Left ventricle myocardium superior (tissue), 1 donor: ENCODE measurements at places on chromosomes 7 and 10. TPM values are rescaled to one million over a fixed set of nuclear protein-coding genes. Genes with fewer than 3 reads are reported as not detected.

GRCh38 chr10:31322647-31323046, 3.6 kb downstream of the ZEB1 start:
- DNase-seq: no peak

DNA sequence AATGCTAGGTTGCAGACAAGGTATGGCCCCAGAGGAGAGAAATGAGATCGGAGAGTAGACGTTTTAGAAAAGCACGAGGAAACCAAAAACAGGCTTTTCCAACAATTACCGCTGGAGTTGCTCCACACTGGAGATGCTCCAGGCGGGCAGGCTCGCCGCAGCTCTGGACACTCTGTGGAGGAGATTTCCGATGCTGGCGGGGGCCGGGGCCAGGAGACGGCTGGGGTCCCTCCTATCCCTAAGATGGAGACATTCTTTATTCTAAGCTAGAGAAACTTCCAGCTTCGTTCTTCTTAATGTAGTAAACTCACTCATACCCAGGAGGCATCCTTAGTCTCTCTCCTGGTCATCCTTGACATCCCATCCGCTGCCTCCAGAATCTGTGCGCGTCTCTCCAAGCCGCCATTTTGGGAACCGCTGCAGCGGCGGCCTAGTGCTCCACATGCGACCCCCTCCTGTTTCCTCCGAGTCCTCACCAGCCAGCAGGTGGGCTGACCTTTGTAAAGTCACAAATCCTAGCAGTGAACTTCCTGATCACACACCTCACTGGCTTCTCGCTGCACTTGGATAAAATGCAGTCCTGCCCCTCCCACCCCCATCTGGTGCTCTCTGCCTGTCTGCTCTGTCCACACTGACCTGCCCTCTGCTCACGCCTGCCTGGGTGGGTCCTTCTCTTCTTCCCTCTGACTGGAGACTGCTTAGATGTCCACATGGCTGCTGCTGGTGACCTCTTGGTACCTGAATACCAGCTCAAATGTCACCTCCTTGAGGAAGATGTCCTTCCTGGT, 11.9 kb downstream of the PYROXD2 start:
- DNase-seq: no peak

- DNase-seq: no peak
Observed at GRCh38 chr7:80218723-80219122, 84.1 kb downstream of the GNAI1 start.

DNA sequence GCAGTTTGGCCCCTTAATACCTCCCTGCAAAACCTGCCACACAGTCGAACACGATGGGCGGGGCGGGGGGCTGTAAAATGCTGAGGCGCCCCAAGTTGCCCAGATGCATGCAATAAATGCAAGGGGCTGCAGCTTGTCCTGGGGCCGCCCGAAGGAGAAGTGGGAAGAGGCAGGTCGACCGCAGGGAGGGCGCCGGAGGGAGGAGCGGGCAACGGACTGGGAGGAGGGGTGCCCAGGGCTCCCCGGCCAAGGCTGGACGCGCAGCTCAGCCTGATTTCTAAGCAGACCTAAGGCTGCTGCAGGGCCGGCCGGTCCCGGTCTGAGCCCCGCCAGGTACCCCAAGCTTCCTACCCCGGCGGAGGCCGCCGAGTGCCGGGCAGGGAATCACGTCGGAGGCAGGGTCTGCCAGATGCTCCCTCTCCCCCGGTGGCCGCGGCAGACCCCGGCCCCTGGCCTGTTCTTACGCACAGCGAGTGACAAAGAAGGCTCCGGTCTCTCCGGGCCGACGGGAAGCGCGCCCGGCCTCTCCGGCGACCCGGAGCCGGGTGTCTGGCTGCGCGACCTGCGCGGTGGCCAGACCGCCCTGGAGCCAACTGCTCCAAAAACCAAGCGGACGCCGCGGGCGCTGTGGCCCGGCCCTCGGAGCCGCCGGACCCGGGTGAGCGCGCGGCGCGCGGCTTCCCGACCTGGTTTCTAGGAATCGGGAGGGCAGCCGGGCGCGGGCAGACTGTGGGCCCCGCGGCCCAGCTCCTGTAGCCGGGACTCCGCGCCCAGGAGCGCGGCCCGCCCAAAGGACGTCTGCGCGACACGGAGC, 744 bp upstream of the EBF3 start:
- DNase-seq: peak; percentile 52

The ATP6V1F gene
- 115 TPM for total RNA-seq

The INMT gene
- 50.2 TPM for total RNA-seq

The SND1 gene
- 92.3 TPM for total RNA-seq

The OPN4 gene
- 0.25 TPM for total RNA-seq

The CHN2 gene
- total RNA-seq: 32.2 TPM

The TMEM270 gene
- not detected for total RNA-seq
